ENCODE measurements at places on chromosomes 1 and 21.

- DNase-seq: no peak
These were observed 17.6 kb downstream of the HTR6 start for GRCh38 chr1:19682257-19682656.

DNA sequence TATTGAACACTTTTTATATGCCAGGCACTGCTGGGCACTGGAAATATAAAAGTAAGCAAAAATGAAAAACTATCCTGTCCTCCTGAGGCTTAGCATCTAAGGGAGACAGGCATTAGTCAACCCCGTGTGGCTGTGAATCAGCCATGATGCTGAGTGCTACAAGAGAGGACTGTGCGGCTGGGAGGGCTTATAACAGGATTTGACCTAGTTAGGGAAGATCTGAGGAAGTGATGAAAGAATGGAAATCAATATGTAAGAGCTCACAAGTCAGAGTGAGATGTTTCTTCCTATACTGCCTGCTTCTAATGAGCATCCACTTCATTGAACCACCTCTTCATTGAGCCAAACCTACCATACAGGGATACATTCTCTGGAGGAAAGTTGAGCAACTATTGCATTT, 15.1 kb downstream of the TRIM45 start:
- no peak for DNase-seq

GRCh38 chr1:231211005-231211857, 29.8 kb upstream of the GNPAT start:
- DNase-seq: peak; percentile 36

GRCh38 chr1:45213892-45214291, 7.5 kb upstream of the ZSWIM5 start:
- DNase-seq: no peak

DNA sequence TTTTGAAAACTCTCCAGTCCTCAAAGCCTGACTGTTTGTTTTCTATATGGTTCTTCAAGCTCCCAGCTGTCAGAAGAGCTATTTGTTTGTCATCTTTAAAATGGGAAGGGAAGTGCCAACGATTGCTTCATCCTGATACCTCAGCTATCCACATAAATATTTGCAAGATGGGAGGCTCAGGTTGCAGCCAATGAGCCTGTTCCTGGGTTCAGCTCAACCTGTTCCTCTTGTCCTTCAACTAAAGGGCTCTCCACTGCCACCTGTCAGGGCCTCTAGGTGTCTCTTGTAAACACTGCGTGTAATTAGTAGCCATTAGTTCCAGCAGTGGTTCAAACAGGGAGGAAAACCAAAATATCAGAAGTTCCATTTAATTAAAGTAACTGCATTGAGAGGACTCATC, 445.1 kb downstream of the AJAP1 start:
- no peak for DNase-seq

DNA sequence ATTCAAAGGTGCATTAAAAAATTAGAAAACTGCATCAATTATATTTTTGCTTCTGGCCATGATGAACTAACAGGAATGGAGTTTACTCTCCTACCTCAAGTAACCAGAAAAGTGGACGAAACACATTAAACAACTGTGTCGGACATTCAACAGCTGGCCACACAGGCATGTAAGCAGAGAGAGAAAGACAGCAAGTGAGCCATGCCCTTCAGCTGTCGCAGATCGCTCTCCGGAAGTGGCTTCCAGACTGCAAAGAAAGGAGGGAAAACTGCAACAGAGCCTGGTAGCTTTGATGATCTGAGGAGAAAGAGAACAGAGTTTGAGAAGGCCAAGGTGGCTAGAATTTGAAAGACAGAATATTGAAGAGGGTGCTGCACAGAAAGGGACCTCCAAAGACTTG, 557.2 kb downstream of the MATN1 start:
- no peak for DNase-seq

DNA sequence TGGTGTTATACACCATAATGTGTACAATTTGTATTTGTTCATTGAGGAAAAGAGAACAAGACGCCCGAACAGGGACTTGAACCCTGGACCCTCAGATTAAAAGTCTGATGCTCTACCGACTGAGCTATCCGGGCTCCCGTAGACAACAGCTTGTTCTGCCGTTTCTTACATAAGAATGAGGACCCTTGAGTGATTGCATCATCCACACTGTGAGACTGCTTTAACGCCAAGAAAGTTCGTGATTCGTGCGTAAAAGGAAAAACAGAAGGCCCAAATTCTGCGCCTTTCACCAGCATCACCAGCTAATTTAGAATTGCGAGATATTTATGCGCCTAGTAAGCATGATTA, 9.3 kb upstream of the MDM4 start:
- DNase-seq: peak; percentile 94

DNA sequence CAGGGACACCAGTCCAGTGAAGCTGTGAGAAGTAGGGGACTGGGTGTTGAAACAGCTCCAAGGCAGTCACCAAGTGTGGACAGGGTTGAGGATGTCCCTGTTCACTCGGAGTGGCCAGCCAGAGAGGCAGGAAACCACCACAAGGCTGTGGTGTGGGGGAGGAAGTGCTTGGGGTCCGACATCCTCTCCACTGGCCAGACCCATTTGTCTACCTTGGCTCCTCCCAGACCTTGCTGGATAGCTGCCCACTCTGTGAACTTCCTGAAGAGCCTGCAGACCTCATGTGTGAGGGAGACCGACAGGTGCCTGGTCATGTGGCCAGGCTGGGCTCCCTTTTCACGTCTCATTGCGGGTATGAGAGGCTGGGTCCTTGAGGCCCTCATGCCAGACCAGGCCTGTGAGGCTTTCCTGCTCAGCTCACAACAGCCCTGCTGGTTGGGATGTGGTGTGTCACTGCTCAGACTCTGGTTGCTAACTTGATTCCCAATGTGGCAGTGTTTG, 21.8 kb downstream of the CYP4B1 start:
- DNase-seq: no peak

DNA sequence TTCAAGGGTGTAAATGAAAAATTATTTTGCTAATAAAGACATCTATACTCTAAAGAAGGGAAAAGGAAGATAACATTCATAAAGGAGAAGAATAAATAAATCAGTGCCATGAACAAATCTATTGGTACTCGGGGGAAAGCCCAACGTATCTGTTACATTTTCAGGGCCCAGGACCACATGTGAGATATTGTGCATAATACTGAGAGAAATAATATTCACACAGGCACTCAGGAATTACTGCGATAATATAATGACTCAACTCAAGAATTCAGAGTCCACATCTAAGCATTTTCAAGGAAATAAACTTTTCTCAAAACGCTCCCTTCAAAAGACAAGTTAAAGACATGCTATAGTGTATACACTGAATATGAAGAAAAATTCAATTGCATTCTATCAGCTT, 108.8 kb downstream of the SMYD2 start:
- DNase-seq: no peak

DNA sequence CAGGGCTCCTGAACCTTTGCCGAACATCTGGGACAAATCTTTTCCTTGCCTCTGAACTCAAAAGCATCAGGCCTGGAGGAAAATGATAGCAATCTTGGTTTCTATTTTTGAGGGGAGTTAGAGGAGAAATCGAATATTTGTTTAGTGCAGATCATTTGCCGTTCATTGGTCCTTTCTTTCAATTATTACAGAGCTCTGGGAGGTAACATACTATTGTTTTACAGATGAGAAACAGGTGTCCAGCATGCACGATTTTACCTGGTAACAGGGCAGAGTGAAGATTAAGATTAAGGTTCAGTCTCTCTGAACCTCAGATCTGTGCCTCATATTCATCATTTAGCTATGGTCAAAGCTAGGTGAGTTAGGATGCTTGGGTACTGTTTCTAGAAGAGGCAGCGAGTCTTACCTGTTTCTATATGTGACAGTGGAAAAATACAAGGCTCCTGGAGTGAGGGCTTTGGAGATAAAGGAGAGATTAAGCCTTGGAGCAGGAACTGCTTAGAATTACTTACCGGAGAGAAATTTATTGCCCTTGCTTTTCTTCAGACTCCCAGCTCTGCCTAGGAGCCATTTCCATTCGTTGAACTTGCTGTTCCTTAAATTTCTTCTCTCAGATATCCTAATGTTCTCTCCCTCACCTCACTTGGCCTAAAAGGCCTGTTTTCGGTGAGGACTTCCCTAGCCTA, 1.4 kb downstream of the PRCC start:
- DNase-seq: no peak

DNA sequence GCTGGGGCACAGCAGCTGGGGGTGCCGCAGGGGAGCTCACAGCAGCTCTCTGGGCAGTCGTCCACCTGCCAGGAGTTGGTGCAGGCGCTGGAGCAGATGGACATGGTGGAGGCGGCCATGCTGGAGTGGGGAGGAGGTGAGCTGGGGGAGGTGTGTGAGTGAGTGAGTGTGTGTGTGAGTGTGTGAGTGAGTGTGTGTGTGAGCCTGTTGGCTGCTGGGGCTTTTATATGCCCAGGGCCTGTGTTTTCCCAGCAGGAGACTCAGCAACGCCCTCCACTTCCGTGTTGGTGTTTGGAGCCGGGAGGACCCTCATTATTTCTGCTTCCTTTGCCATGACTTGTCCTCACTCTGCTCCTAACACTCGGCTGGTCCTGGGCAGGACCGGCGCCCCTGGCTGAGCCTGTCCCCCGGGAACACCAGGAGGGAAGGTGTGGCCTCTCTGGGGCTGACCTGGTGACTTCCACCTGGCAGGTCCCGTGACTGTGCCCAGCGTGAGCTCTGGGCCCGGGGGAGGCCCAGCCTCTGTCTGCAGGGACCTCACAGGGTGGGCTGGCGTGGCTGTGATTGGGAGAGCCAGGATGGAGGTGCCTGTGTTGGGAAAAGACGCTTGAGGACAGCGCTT, at the start of gene KRTAP10-2:
Gene KRTAP10-2, minus strand, starts transcription at position 166 of the 622 bp plus-strand sequence. Its CDS starts 47 bp downstream, at position 119.
- no peak for DNase-seq

- no peak for DNase-seq
These were observed 7.6 kb upstream of the CNN3 start for GRCh38 chr1:94934551-94934950.

GRCh38 chr21:35135481-35135880, 86.4 kb upstream of the RUNX1 start:
- no peak for DNase-seq

DNA sequence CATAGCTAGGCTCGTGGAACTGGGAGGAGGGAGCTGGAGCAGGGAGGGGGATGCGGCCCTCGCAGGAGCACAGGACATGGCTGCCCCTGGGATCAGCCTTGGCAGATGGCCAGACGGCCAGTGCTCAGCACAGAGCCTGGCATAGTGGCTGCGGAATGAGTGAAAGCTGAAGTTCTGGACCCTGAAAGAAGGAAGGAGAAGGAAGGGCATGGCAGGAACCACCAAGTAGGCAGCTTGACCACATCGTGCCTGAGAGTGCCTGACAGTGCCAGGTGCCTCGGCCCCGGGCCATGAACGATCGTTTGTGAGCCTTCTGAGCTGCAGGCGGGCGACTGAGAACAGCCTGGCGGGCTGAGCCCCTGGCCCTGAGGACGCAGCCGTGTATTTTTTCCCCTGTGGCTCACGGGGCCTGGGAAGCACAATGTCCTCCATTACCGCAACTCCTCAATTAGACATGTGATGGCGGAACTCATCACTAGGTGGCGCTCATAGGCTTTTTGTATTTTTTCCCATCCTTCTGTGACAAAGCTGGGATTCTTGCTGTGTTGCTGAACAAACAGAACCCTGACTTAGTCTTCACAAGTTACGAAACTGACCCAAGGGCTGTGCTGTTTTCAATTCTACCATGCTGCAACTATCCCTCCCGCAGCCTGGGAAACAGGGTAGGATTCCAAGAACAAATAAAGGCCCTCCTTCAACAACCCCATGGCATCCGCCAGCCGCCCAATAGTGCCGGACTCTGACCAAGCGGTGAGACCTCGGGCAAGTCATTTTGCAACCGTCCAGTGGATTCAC, 29.9 kb upstream of the TMEM61 start:
- DNase-seq: no peak

- no peak for DNase-seq
These were observed 3.5 kb downstream of the PIK3CD start for GRCh38 chr1:9654834-9655723.

GRCh38 chr1:94063379-94063778, 57.6 kb downstream of the ABCA4 start:
- no peak for DNase-seq

DNA sequence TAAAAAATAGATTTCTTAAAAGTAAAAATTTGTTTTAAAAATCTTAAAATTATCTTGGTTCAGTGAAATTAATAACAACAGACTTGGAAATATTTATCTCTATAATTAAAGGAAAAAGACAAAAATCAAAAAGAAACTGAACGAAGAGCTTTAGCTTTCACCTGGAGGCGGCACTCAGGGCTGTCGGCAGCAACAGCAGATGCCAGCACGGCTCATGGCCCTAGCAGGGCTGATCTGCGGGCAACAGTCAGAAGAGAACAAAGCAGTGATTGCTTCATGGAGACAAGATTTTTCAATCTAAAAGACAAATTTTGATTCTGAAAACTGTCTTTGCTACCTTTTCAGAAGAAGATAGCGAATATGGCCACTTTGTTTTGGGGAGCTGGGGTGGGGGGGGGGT, 22.6 kb downstream of the UBE2G2 start:
- no peak for DNase-seq

GRCh38 chr1:246149543-246149942, 357.5 kb downstream of the SMYD3 start:
- DNase-seq: no peak

GRCh38 chr1:193105821-193106177, 585 bp upstream of the GLRX2 start:
- DNase-seq: no peak

DNA sequence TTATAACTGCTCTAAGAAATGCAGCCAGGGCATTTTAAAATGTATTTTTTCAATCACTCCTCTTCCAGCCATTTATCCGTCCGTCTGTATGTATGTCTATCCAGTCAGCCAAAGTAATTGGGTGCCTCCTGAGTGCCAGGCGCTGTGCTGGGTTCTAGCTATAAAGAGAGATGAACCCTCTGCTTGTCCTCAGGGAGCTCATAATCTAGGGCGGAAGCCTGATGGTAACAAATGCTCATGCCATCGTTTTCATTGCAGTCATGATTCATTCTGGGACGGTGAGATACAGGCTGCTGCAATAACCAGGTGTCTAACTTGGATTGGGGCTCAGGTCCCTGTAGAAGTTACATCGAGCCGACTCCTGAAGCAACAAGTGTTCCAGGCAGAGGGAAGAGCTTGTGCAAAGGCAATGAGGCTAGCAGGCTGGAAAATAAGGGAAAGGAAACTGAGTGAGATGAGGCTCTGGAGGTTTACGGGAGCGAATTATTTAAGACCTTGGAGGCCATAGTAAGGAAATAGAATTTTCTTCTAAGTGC, 11.6 kb downstream of the IFI6 start:
- no peak for DNase-seq

- DNase-seq: no peak
These were observed 45.8 kb downstream of the FAM78B start for GRCh38 chr1:166121010-166121409.

GRCh38 chr1:69673321-69673720, 105.6 kb downstream of the LRRC7 start:
- no peak for DNase-seq

- no peak for DNase-seq
These were observed 10.3 kb downstream of the TINAGL1 start for GRCh38 chr1:31586376-31587327.
